Urinary bladder (tissue), 4 donors: ENCODE measurements at places on chromosomes 1 and 21.

DNA sequence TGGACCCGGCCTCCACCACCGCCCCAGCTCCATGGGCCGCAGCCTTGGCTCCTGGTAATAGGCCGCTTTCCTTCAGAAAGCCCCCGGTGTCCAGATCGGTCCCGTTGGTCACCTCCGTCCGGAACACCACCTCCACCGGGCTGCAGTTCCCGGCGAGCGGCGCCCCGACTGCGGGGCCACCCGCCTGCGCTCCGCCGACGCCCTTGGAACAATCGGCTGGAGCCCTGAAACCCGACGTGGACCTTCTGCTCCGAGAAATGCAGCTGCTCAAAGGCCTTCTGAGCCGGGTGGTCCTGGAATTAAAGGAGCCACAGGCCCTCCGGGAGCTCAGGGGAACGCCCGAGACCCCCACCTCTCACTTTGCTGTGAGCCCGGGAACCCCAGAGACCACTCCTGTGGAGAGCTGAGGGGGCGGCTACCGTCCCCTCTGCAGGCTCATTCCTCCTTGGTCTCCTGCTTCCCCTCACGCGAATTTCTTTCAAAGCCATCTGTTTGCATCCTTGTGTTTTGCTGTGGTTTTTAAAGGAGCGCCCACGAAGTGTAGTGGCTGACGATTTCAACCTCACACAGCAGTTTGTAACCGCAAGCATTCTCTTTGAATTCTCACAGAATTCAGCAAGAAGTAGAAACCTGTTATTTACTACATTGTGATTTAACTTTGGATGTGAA lies 6.0 kb downstream of the FCRLB start:
- DNase-seq: no peak

GRCh38 chr1:206540044-206540780 lies 32.9 kb downstream of the RASSF5 start:
- DNase-seq: no peak

DNA sequence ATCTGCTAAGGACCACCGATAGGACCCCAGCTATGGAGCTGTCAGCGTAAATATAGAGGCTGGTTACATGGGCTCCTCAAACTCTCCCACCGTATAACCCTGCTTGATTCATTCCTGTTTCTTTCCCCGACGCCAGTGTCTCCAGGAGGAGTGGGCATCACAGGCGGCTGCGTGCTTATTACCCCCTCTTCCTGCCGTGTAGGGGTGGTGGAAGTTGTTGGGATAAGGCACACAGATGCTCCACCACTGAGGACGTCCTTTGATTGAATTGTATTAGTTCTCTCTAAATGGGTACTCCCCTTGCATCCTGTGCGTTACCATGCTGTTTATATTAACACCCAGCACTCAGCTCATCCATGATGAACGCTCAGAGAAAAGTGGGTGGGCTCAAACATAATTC lies 104.6 kb downstream of the ZBTB18 start:
- DNase-seq: no peak

GRCh38 chr1:92126088-92126487 lies 45.9 kb downstream of the BTBD8 start:
- no peak for DNase-seq

DNA sequence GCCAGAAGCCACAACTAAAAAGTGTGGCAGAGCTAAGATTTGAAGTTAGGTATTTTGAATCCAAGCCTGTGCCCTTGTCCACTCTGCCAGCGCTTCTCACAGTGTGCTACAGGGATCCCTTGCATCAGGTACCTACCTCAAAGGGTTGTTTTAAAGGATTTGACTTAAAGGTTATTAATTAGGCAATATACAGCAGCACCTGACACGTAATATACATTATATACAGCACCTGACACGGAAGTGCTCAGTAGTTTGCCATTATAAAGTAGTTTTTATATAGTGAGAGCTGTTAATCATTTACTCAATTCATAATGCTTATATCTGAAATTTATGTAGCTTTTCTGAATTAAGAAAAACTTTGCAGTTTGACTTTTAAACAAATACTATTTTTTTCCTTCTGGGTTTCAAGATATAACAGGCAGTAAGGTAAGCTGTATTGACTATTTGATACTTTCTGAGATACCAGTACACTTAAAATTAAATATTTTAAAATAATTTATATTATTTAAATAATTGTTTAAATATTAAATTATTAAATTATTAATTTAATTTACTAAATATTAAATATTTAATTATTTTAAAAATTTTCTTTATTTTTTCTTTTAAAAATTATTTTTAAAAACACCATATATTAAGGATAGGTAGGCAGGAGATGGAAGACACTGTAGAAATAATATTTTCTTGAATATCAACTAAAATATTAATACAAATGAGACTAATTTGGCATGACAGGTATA lies 33.3 kb downstream of the TSNAX start:
- DNase-seq: no peak

DNA sequence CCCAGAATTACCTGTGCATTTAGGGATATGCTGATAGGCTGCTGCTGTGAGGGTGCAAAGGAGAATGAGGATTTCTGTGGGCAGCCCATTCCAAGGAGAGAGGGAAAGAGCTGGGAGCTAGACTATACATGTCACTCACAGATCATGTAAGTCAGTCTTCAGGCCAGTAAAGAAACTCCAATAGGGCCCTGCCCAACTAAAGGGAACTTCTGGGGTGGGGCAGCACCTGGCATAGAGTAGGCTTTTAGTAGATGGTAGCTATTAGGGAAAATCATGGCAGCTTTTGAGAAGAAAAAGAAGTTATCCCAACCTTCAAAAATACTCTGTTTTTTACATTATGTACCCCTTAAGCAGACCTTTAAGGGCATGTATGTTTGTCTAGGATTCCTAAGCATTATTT lies 89.6 kb downstream of the ST6GALNAC3 start:
- no peak for DNase-seq

GRCh38 chr1:24584171-24584647 lies 28.3 kb downstream of the NCMAP start:
- no peak for DNase-seq

DNA sequence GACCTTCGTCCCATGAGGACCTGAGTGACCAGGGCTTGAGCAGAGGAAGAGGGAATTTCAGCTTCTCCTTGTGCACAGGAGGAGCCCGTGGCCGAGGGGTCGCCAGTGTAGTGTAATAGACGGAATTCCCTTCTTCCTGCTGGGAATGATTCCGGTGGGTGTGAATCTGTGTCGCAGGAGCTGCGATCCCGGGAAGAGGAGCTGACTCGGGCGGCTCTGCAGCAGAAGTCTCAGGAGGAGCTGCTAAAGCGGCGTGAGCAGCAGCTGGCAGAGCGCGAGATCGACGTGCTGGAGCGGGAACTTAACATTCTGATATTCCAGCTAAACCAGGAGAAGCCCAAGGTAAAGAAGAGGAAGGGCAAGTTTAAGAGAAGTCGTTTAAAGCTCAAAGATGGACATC lies 34.4 kb downstream of the MAP3K21 start:
- DNase-seq: no peak

DNA sequence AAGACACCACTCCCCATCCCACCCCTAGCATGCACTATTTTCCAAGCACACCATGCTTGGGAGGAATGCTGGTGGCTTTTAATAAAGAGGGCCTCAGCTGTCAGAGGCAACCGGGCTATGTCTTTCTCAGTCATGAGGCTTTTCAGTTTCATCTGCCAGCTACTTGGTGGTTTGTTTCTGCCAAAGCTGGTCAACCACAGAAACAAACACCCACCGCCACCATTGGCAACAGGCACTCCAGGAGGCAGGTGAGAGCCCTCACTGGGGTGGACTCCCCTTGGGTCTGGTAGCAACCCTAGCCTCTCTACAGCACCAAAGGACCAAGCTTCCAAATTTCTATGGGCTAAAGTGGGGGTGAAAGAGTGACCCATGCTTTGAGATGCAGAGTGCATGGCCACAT lies 54.3 kb upstream of the CD1D start:
- no peak for DNase-seq

GRCh38 chr1:91701472-91701869 lies 184.5 kb downstream of the TGFBR3 start:
- no peak for DNase-seq

DNA sequence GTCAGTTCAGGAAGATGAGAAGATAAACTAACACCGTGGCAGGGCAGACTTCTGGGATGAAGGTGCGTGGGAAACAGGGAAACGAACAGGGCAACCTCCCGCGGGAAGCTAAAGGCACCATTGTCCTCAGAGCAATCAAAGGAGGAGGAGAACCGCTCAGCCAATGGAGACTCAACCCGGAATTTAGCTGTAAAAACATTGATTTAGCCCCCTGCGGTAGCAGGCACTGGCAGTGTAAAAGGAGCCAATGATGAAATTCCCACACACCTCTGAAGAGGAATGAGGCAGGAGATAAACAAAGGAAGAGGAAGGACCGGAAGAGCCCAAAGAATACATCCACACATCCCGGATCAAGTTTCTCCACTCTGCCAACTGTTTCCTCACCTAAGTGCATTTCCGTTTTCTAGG lies 19.5 kb downstream of the HLCS start:
- no peak for DNase-seq

DNA sequence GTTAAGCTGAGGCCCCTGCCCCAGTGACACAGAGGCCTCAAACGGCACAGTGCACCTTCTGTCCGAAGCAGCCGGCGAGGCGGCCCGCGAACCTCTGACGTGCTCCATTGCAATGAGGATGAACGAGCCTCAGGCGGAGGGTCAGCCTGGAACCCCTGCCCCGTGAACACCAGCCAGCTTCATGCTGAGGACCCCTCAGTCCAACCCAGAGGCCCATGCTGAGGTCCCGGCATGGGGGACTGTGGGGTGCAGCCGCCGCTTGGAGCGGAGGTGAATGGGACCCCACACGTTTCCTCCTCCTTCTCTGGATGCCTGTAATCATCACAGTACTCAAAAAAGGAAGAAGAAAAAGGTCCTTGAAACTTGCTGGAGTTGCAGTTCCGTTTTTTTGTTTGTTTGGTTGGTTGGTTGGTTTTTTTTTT lies 62.1 kb downstream of the PRKCZ start:
- no peak for DNase-seq

DNA sequence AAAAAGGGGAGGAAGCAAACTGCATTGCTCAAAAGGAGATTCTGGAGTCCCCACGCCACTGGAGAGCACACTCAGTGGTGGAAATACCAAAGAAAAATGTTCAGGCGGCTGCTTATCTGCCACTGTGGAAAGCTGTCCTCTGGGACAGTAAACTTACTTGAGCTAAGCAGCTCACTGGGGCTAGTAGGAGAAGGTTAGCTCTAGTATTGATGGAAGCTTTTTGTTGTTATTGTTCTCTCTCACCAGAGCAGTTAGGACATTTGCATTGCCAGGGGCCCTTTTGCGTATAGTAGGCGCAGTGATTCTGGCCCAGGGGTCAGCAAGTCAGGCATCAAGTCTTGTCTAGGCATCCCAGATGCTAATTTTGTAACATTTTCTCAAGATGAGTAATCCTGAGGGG lies 15.6 kb downstream of the BACE2 start:
- DNase-seq: no peak

DNA sequence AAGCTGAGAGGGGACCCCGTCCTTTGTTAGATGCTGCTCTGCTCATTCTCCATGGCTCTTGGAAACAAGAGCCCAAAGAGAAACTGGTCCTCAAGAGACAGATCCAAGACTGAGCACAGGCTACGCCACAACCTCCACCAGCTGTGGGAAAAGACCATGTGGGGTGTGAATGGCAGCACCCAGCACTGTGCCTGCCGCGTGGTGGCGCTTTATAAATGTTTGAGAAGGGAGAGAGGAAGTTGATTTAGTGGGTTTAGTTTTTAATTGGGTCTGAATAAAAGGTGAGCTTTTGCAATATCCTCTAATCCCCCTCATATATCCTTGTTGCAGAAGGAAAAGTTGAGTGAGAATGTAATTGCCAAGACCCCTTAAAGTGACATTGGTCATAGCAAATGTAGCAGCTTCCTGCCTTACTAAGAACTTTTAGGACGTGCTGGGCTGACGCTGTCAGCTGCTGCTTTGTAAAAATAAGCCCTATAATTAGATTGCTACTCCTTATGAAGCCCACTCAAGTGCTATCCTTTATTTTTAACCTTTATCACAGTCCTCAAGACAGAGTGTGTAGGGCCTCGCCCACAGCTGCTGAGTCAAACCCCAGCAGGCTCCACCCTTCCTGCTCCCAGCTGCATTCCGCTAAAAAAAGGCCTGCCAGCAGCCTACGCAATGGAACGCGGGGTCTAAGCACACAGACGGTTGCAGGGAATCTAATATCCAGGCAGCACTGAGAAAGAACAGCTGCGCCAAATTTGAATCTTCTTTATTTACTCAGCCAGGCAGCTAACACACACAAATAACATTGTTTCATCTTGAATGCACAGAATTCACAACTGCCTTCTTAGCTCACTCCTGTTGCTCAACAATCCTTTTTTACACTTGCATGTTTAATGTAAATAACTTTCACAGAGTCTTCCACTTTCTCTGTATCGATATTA lies 47.4 kb upstream of the PRDX6 start:
- peak; percentile 92 for DNase-seq

DNA sequence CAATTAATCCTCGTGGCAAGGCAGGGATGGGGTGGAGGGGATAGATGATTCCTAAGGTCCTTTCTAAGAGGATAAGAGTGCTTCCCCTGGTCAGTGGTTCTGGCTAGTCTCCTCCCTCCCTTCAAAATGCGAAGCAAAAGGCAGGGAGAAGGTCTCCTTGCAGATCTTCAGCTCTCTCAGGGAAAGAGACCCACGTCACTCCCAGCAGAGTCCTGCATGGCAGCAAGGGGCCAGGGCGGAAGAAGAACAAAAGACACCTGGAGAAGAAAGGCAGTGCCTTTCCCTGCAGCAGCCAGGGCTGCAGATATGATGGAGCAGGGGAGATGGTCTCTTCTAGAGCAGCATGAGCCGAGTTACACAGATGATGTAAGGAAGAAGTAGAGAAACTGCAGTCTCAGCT lies 29.6 kb upstream of the SLAMF9 start:
- DNase-seq: no peak

GRCh38 chr1:8987881-8988617 lies 38.2 kb downstream of the SLC2A7 start:
- no peak for DNase-seq

DNA sequence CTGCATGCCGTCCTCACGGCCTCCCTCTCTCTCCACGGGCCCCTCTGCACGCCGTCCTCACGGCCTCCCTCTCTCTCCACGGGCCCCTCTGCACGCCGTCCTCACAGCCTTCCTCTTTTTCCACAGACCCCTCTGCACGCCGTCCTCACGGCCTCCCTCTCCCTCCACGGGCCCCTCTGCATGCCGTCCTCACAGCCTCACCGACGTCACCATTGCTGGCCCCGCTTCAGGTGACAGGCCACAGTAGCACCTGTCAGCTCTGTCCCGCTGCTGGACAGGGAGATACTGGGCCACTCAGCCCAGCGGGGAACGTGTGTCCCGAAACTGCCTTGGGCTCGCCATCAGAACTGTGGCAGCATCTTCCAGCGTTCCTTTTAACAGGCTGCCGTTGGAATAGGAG lies 82.8 kb upstream of the COL6A1 start:
- DNase-seq: no peak

DNA sequence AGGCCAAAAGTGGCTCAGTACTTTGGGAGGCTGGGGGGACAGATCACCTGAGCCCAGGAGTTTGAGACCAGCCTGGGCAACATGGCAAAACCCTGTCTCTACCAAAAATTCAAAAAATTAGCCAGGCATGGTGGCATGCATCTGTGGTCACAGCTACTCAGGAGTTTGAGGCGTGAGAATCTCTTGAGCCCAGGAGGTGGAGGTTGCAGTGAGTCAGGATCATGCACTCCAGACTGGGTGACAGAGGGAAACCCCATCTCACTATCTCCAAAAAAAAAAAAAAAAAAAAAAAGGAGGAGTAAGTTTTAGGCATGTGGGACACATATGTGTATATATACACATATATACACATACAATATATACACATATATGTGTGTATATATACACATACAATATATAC lies 165.3 kb upstream of the DPYD start:
- DNase-seq: no peak

- no peak for DNase-seq
These were observed 17.7 kb downstream of the ZNF362 start for GRCh38 chr1:33273961-33274371.

GRCh38 chr1:171969226-171969625 lies 127.9 kb downstream of the DNM3 start:
- no peak for DNase-seq
